ENCODE measurements at places on chromosomes 5 and 9. TPM values are rescaled to one million over a fixed set of nuclear protein-coding genes. Genes with fewer than 3 reads are reported as not detected.
A peak's percentile ranks its signal among the peaks of the same experiment; 100 is the strongest.

EIF4E1B gene
- not detected for polyA plus RNA-seq

PPP2R2B gene
- 0.17 TPM for polyA plus RNA-seq

PCDHA1 gene
- not detected for polyA plus RNA-seq

DNA sequence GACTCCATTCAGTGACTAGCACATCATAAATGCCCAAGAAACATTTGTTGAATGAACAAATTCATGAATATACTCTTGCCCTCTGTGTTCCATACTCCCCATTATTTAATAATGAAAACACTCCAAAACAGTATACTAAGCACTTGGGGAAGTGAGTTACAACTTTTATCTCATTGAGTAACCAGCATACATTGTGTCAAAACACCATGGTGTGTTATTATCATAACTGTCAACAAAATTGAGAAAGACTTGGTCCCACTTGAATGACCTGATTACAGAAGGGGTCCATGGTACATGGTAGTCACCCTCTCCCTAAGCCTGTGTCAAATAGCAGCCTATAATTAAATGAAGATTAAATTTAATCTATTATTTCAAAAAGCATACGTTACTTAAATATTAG is 16.2 kb downstream of the ANKH start:
- H3K27ac ChIP-seq = no peak overlapping the region
- DNase-seq = no peak
- H3K36me3 ChIP-seq = no peaks in the 10 kb centered on the region
- H3K27me3 ChIP-seq = no peaks in the 10 kb centered on the region
- no peaks in the 10 kb centered on the region for H3K4me1 ChIP-seq
- H3K4me3 ChIP-seq = no peak overlapping the region

GRCh38 chr5:88691945-88692868 is 190.8 kb downstream of the MEF2C start:
- H3K36me3 ChIP-seq = no peaks in the 10 kb centered on the region
- peaks cover 62% of the 10 kb centered on the region for H3K27me3 ChIP-seq
- H3K27ac ChIP-seq = no peak overlapping the region
- peaks cover 14% of the 10 kb centered on the region for H3K4me1 ChIP-seq
- DNase-seq = no peak

DNA sequence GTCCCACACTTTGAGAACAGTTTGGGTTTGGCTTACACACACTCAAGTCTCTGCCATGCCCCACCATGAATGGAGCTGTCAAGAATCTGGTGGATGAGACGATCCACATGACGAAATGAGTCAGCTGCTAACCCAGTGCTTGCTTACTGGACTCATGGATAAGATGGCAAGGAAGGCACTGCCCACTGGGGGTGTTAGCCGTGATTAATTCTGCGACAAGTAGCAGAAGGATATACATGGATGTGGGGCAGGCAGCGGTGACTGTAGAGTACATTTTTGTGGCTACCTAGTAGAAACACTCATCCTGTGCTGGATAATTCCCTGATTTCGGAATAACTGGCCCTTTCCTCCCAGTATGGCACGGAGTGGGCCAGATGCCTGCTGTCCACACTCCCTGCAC is 77.5 kb downstream of the SPATA31C2 start:
- H3K4me3 ChIP-seq = no peak overlapping the region
- H3K36me3 ChIP-seq = no peaks in the 10 kb centered on the region
- no peak overlapping the region for H3K27ac ChIP-seq
- no peaks in the 10 kb centered on the region for H3K4me1 ChIP-seq

DNA sequence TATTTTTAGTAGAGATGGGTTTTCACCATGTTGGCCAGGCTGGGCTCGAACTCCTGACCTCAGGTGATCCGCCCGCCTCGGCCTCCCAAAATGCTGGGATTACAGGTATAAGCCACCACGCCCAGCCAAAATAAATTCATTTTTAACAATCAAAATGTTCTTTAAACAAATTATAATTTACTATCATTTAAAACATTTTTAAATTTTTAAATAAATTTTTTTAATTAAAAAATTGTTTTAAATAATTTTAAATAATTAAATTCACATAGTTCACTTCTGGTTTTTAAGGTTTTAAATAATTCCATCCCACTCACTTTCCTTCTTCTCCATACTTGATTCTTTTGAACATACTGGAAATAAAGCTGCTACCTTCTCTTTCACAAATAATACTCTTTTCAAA is 15.0 kb upstream of the TTC33 start:
- H3K27me3 ChIP-seq = no peaks in the 10 kb centered on the region
- no peak overlapping the region for H3K27ac ChIP-seq
- H3K36me3 ChIP-seq = peaks cover 59% of the 10 kb centered on the region
- DNase-seq = no peak
- no peaks in the 10 kb centered on the region for H3K4me1 ChIP-seq

DNA sequence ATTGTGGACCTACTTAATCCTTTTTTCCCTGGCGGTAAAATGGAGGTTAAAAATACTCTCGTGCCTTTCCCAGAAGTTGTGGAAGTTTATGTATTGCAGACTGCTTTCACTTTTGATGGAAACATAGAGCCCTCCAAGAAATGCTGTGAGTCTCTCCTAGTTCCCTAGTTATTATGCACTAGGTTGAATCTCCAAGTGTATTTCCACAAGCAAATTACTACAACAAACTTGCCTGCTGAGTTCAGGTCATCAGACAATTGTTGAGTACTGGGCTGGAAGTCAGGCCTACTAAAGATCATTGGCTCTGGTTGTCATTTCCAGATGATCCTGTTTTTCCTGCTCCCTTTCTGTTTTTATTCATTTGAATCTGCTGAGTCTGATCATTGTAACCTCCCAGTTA is 104.1 kb downstream of the CD180 start:
- no peak overlapping the region for H3K27ac ChIP-seq
- H3K4me1 ChIP-seq = no peaks in the 10 kb centered on the region
- peaks cover 5% of the 10 kb centered on the region for H3K36me3 ChIP-seq
- H3K4me3 ChIP-seq = no peak overlapping the region

DNA sequence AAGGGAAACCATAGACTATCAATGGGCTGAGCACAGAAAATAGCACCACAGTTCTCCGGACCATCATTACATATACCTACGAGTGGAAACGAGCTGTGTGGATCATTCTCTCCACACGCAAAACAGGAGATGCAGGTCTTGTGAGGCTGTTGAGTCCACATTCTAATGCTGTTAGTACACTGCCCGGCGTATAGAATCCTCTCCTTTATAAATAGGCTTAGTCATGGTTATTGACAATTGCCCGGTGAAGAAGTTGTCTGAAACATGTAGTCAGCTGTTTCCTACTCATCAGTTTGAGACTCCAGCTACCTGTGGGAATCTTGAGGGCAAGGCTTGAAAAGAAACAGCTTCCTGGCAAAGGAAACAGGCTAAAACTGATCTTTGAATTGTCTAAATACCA is 602.0 kb upstream of the EDIL3 start:
- H3K36me3 ChIP-seq = no peaks in the 10 kb centered on the region
- no peak for DNase-seq
- H3K27me3 ChIP-seq = no peaks in the 10 kb centered on the region
- no peak overlapping the region for H3K27ac ChIP-seq
- H3K4me3 ChIP-seq = no peak overlapping the region
- H3K4me1 ChIP-seq = no peaks in the 10 kb centered on the region

- no peak overlapping the region for H3K27ac ChIP-seq
- H3K4me3 ChIP-seq = no peak overlapping the region
- H3K4me1 ChIP-seq = no peaks in the 10 kb centered on the region
- no peaks in the 10 kb centered on the region for H3K27me3 ChIP-seq
- H3K36me3 ChIP-seq = no peaks in the 10 kb centered on the region
- no peak for DNase-seq
Observed at GRCh38 chr9:112546149-112547012, 59.8 kb downstream of the KIAA1958 start.

DNA sequence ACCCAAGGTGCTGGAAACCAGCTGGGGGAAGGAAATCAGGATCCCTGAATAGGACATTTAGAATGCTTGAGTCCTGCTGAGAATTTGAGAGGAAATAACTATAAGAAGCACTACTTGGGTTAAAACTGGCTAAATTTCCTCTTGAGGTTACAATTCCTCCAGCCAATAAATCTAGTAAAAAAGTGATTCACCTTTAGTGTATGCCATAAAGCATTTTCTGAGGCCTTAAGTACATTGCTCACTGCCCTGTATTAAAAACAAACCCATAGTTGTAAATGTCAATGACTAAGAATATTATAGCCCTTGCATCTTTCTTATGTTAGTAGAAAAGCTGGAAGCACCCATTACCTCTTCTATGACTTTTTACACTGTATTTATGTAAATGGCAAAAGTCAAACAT is 634.7 kb upstream of the ARRDC3 start:
- no peak for DNase-seq
- H3K36me3 ChIP-seq = no peaks in the 10 kb centered on the region
- no peak overlapping the region for H3K27ac ChIP-seq
- H3K4me3 ChIP-seq = no peak overlapping the region

- no peaks in the 10 kb centered on the region for H3K36me3 ChIP-seq
- no peak overlapping the region for H3K27ac ChIP-seq
- no peaks in the 10 kb centered on the region for H3K27me3 ChIP-seq
- no peak overlapping the region for H3K4me3 ChIP-seq
- no peak for DNase-seq
- H3K4me1 ChIP-seq = peaks cover 8% of the 10 kb centered on the region
Observed at GRCh38 chr9:134346151-134346550, 19.9 kb downstream of the RXRA start.

- no peak overlapping the region for H3K4me3 ChIP-seq
- H3K4me1 ChIP-seq = peaks cover 3% of the 10 kb centered on the region
- no peaks in the 10 kb centered on the region for H3K36me3 ChIP-seq
Observed at GRCh38 chr9:77022783-77023440, 3.5 kb downstream of the FOXB2 start.

- no peak for DNase-seq
- no peaks in the 10 kb centered on the region for H3K4me1 ChIP-seq
Observed at GRCh38 chr5:102226321-102226720, 69.8 kb downstream of the SLCO4C1 start.

- no peak overlapping the region for H3K4me3 ChIP-seq
- DNase-seq = no peak
- H3K36me3 ChIP-seq = no peaks in the 10 kb centered on the region
- no peaks in the 10 kb centered on the region for H3K4me1 ChIP-seq
Observed at GRCh38 chr9:132996526-132996925, 18.0 kb downstream of the GFI1B start.

DNA sequence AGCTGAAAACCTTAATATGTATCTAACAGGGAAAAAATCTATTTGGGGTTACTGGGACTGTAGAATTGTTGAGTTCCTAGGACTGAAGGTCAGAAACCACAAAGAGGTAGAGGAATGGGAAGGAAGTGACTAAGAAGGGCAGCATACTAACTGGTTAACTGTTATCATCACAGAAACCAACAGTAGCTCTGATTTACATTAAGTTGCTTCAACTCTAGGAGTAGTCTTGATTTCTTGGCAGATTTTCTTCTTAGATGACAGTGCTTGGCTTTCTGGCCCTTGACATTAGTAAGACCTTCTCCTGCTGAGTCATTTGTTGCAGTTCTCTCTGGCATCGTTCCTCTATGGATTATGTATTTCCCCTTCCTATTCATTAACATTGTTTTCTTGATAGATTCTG is 116.1 kb upstream of the RASA1 start:
- no peaks in the 10 kb centered on the region for H3K36me3 ChIP-seq
- H3K27me3 ChIP-seq = no peaks in the 10 kb centered on the region
- no peak for DNase-seq
- no peak overlapping the region for H3K4me3 ChIP-seq
- H3K27ac ChIP-seq = no peak overlapping the region

DNA sequence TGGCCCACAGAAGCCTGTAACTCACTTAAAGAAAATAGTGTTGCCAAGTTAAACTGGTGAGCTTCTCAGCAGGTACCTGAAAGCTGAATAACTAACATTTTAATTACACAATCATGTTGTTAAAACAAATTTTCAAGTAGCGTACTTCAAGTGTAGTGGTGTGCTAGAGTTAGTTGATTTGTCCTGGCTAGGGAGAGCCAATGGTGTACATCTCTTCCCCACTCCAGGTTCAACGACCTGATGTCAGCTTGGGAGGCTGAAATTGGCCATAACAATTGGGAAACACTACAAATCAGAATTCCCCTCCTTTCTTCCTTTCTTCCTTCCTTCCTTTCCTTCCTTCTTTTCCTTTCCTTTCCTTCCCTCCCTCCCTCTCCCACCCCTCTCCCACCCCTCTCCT is 295.3 kb upstream of the SLC24A2 start:
- no peak for DNase-seq
- H3K27ac ChIP-seq = no peak overlapping the region
- H3K27me3 ChIP-seq = no peaks in the 10 kb centered on the region
- no peaks in the 10 kb centered on the region for H3K4me1 ChIP-seq
- H3K4me3 ChIP-seq = no peak overlapping the region

DNA sequence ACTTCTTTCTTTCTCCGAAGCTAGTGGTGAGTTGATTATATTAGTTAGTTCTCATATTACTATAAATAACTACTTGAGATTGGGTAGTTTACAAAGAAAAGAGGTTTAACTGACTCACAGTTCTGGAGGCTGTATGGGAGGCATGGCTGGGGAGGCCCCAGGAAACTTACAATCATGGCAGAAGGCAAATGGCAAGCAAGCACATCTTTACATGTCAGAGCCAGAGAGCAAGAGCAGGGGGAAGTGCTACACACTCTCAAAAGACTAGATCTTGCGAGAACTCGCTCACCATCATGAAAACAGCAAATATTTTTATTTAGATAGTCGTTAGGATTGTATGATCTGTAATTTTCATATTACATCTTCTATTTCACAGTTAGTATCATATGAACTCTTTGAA is 711.2 kb downstream of the PTPRD start:
- DNase-seq = no peak
- no peaks in the 10 kb centered on the region for H3K36me3 ChIP-seq
- no peak overlapping the region for H3K4me3 ChIP-seq
- H3K4me1 ChIP-seq = no peaks in the 10 kb centered on the region
- no peaks in the 10 kb centered on the region for H3K27me3 ChIP-seq
- no peak overlapping the region for H3K27ac ChIP-seq

GRCh38 chr9:88387552-88388202 is 567 bp upstream of the SPIN1 start:
- H3K36me3 ChIP-seq = no peaks in the 10 kb centered on the region
- peak; percentile 53 for DNase-seq
- peak overlapping the region; percentile 56 for H3K27ac ChIP-seq
- peaks cover 11% of the 10 kb centered on the region for H3K4me1 ChIP-seq
- H3K4me3 ChIP-seq = peak overlapping the region; percentile 97
